Common myeloid progenitor, CD34-positive (primary cell): ENCODE measurements at places on chromosomes 1 and 21.

DNA sequence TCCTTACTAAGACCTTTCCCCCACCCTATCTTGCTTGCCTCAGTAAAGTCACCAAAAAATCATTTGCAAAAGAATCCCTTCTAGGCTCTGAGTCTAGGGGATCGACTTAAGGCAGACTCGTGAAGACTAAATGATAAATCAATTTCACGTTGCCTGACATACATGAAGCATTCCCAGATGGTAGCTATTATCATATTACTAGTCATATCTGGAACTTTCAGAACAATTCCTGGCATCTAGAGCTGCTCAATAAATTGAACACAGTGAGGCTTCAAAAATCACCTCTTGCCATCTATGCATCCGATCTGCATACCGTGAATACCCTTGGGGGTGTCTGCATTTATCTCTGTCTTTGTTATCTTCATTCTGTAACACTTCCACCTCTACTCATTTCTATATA is 49.6 kb upstream of the DAB1 start:
- no peak for DNase-seq

- DNase-seq, result no peak
Observed at GRCh38 chr21:33189824-33190223, 39.9 kb upstream of the IFNAR2 start.

GRCh38 chr1:13759072-13759471 is 59.1 kb downstream of the PRDM2 start:
- DNase-seq, result peak; percentile 26

DNA sequence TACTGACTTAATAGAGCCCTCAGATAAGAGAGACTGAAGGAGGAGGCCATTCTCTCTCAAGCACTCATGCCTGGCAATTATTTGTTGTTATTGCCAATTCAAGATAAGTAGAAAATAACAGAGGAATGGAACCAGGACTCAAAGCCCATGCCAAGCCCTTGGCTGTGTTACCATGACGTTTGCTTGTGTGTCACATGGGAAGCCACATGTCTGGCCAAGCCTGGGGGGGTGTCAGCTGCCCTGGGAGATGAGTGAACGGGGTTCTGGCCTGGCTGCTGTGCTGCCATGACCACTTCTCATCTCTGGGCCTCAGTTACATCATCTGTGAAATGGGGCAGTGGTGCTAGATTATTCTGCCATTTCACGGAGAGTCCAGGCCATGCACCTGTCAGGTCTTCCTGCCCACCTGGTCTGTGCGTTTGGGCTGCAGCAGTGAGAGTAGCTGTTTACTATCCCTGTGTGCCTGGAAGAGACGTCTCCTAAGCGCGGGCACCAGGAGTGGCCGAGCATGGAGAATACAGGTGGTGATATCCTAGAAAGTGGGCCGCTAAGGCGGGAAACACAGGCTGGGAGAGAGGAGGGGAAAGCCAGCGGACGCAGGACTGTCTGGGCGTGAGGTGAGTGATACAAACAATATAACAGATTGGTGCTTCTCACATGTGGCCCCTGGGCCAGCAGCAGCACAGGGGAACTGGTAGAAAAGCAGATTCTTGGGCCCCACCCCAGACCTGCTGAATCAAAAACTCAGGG is 67.8 kb downstream of the MAN1C1 start:
- DNase-seq, result no peak

- DNase-seq, result no peak
Observed at GRCh38 chr1:39051956-39052355, 25.8 kb downstream of the NDUFS5 start.

GRCh38 chr1:178465011-178465410 is 31.8 kb downstream of the CLEC20A start:
- no peak for DNase-seq

DNA sequence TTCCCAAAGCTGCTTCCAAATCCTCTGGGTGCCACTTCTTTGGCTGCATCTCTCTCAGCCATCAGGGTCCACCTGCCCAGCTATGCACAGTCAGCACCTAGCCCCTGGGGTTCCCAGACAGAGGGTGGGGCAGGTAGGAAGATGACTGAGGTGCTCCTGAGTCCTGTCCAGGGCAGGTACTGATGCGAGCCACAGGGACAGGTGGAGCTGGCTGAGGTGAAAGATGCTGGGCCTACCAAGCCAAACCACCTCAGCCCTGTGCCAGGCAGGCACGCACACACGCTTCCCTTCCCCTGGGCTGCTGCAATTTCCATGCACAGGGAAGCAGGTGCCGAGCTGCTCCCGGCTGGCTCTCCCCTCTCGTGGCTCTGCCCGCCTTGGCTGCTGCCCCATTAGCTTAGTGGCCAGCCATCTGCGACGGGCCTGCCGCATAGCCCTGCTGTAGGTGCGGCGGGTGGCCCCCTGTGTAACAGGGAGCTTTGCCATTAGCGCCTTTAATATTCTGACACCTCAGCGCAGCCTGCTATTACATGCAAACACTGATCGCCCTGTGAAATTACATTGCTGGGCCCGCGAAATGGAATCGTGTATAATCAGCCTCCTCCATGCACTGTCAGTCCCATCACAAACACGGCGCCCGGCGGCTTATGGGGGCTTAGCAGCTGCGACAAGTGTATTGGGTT is 38.9 kb downstream of the DMAP1 start:
- DNase-seq, result no peak

DNA sequence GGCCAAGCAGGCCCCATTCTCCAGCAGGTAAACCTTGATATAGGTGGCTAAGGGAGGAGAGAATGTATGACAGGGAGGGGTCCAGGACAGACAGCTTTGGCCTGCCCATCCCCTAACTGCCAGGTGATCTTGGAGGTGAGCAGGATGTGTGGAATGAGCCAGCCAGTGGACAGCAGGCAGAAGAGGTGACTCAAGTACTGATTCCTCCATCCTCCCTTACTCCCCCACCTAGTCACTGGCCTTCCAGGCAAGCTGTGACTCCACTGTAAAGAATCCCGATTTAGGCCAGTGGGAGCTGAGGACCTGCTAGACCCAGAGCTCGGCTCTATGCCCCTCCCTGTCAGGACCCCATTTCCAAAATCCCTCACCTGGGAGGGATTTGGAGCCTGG is 36.6 kb downstream of the RIMS3 start:
- no peak for DNase-seq

- DNase-seq, result no peak
Observed at GRCh38 chr1:77906019-77906545, 17.7 kb downstream of the NEXN start.

DNA sequence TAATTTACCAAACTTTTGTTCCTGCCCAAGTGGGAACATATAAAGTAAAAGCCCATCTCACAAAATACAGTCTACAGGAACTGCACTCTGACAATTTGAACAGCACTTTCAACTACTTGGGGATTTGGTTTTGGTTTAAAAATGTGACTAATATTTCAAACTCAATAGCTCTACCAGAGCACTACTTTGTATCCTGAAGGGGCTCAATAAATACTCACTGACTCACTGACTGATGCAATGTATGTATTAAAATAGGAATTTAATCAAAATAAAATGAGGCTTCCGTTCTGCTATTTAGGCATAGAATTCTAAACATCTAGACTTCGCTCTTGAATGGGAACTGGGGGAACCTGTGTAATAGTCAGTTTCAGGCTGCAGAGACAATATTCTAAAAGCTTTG is 21.9 kb downstream of the EFCAB14 start:
- no peak for DNase-seq

GRCh38 chr1:205491794-205492193 is 12.7 kb upstream of the CDK18 start:
- no peak for DNase-seq

GRCh38 chr1:96782856-96783255 is 61.3 kb downstream of the PTBP2 start:
- DNase-seq, result no peak

- DNase-seq, result no peak
Observed at GRCh38 chr1:228465141-228465540, 22.0 kb upstream of the RNF187 start.

DNA sequence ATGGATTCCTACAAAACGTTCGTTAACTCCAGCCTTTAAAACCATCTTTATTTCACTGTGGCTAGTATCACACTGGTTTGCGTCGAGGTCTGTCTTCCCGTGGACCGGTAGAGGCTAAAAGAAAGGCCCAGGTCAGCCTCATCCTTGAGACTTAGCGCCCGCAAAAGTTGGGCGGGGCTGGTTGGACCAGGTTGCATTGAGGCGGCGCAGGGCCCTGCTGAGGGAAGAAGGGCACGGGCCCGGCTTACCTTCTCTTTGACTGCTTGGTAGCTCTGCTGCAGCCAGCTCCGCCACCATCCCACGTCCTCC is 455 bp downstream of the BSDC1 start:
- DNase-seq, result no peak

GRCh38 chr1:42779725-42780124 is 5.1 kb upstream of the TMEM269 start:
- no peak for DNase-seq

DNA sequence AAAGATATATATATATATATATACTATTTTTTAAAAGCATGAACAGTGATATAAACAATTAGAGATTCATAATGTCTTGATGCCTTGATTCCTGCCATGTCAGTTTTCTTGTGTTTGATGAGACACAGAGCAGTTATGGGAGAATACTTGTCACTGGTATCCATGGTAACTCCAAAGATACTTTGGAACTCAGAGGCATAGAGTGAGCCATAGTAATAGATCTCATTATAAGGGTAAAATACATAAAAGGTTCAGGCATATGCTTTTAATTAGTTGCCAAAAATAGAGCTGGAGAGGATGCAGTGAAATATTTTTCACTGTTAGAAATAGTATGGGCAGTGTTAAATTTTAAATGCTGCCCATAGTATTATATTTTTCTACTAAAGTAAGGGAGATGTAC is 134.1 kb downstream of the SYT14 start:
- DNase-seq, result no peak

DNA sequence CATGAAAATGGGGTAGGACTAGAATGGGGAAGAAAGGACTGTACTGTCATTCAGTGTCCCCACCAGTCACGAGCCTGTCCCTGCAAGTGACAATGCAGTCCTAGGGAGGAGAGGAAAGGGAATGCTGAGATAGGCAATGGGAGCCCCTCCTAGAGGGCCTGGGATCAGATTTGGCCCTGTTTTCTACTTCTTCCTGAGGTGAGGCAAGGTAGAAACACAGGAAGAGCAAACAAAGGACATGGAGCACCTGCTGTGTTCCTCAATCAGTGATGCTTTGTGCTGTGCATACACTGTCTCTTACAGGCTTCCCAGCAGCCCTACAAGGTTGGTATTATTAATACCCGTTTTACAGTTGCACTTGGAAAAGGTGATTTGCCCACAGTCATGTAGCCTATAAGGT is 6.1 kb downstream of the FABP3 start:
- no peak for DNase-seq

- no peak for DNase-seq
Observed at GRCh38 chr1:167512046-167512654, 6.2 kb downstream of the CD247 start.

DNA sequence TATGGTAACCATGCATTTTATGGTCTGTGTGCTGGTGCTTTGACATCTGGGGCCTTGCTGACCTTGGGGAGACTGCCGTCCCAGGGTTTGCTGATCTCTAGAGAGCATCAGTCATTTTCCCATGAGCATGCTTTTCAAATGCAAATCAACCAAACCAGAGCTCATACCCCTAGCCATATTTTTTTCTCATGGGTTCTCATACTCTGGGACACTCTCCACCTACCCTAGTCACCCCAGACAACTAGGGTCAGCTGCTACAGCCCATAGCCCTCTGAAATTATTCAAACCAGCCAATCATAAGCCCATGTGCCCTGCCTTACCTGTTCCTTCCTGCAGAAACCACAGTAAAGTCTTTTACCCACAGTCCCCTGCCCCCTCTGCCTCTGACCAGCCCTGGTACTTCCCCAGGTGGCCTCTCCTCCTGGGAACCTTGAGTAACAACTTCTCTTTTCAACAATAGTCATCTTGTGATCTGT is 132.0 kb downstream of the MAP3K21 start:
- no peak for DNase-seq

GRCh38 chr1:107474877-107475612 is 334.2 kb downstream of the NTNG1 start:
- no peak for DNase-seq

- DNase-seq, result no peak
Observed at GRCh38 chr1:12596007-12596821, 21.8 kb downstream of the DHRS3 start.

DNA sequence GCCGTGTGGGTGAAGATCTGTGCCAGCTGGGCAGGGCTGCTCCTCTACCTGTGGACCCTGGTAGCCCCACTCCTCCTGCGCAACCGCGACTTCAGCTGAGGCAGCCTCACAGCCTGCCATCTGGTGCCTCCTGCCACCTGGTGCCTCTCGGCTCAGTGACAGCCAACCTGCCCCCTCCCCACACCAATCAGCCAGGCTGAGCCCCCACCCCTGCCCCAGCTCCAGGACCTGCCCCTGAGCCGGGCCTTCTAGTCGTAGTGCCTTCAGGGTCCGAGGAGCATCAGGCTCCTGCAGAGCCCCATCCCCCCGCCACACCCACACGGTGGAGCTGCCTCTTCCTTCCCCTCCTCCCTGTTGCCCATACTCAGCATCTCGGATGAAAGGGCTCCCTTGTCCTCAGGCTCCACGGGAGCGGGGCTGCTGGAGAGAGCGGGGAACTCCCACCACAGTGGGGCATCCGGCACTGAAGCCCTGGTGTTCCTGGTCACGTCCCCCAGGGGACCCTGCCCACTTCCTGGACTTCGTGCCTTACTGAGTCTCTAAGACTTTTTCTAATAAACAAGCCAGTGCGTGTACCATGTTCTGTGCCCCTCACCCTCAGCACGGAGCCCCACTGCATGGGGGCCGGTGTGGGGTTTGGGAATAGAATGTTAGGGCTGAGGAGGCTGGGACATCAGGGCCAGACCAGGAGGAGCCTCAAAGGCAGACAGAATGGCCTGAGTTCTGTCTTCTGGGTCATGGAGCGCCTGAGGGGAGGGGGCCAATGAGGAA is 21.3 kb downstream of the SERINC2 start:
- DNase-seq, result no peak

DNA sequence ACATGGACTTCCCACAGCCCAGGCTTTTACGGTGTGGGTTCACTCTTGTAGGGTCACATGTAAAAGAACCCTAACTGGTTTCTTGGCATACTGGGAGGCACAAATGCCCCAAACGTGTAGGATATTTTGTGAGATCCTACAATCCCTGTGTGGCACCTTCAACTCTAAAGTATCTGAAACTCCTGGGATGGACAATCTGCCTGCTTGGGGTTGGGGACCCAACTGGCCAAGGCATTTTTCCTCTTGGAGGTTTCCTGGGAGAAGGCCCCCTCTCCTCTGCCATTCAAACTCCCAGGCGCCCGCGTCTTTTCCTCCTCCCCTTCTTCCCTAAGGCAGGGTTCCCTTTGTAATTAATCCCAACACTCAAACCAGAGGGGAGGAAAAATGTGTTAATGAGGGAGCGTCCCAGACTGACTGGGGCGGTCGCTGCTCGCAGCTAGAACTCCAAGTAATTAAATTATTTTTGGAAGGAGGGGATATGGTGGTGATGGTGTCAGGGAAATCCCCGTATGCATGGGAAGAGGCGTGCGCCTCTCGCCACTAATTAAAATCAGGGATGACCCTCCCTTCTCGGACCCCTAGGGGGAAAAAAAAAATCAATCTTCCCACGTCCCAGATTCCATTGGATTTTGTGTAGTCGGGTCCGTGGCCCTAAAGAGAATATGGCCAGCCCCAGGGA is 681 bp upstream of the VANGL2 start:
- no peak for DNase-seq
